Activated T-cell treated with anti-CD3 and anti-CD28 coated beads, Interleukin-2, amount 50 U/mL, for 48 hours (primary cell): ENCODE measurements at places on chromosomes 7 and 10.
A peak's percentile ranks its signal among the peaks of the same experiment; 100 is the strongest.

GRCh38 chr7:102432442-102433218, 745 bp upstream of the ORAI2 start:
- peak; percentile 46 for DNase-seq

- no peak for DNase-seq
Measured at GRCh38 chr7:479115-479947, 40.3 kb downstream of the PDGFA start.

- DNase-seq: no peak
Measured at GRCh38 chr10:70774810-70775678, 10.1 kb downstream of the TBATA start.

GRCh38 chr10:16816171-16816570, 1.1 kb downstream of the RSU1 start:
- no peak for DNase-seq

GRCh38 chr10:50586740-50587088, 37.0 kb downstream of the SGMS1 start:
- no peak for DNase-seq

- DNase-seq: no peak
Measured at GRCh38 chr10:35000936-35001335, 89.2 kb downstream of the CUL2 start.

DNA sequence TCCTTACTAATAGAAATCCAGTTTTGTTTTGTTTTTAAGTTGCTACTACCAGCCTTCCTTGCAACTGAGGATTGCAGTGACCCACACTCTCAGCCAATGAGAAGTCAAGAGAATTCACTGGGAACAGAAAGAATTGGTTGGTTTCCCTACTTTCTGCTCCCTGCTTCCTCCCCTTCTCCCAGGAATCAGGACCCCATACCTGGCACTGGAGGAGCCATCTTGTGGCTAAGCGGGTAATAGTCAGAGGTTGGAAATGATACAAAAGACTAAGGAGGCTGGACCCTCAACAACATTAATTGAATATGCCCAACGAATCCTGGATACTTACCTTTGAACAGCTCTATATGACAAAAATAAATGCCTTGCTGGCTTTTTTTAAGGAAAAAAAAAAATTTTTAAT, 6.3 kb downstream of the TMEM176A start:
- DNase-seq: no peak

DNA sequence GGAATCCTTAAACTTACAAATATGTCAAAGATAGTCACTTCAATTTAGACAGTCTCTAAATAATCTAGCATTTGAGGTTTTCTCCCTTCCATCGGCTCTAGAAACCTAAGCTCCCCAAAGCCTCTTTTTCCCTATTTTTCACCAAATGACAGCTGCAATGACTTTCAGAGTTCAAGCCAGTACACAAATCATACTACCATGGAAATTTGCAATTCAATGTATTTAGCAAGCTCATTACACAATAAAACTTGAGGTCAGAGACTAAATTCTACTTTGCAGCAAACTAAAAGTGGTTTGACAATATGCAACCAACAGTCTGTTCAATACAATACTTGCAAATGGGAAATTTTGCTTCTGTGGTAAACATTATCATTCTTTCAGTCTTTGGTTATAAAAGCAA, 80.3 kb downstream of the SKIDA1 start:
- no peak for DNase-seq

GRCh38 chr7:151804756-151805155, 72.2 kb downstream of the PRKAG2 start:
- no peak for DNase-seq

GRCh38 chr10:36903040-36903439, 222.4 kb upstream of the ANKRD30A start:
- no peak for DNase-seq

DNA sequence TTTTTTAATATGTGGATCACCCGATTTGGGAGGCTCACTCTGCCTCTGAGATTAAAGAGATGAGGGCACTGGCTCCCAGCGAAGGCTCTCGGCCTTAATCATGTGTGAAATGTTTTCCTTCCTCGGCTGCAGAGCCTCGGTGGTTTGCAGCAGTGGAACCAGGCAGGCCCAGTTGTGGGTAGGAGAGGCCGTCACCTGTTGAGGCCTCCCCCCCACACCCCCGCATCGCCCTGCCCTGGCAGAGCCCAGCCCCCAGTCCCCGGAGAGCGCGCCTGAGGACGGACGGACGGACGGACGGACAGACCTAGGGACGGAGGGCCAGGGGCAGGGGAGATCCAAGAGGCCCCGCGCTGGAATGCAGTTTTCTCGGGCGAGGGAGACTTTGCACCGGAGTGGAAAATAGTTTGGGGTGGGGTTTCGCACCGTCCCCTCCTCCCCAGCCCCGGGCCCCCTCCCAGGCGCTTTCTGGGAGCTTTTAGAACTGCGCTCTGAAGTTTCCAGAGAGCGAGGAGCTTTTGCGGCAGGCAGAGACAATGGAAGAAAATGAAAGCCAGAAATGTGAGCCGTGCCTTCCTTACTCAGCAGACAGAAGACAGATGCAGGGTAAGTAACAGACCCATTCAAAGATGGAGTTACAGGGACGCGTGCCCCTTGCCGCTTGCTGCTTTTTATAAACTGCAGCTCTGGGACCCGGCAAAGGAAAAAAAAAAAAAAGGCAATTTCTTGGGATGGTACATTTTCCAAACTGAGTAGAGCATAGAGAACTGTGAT, at the start of gene KIAA1217:
KIAA1217 (plus strand) TSS at position 478 of the 771 bp plus-strand sequence; CDS start at position 534, 56 bp downstream.
- peak; percentile 20 for DNase-seq

DNA sequence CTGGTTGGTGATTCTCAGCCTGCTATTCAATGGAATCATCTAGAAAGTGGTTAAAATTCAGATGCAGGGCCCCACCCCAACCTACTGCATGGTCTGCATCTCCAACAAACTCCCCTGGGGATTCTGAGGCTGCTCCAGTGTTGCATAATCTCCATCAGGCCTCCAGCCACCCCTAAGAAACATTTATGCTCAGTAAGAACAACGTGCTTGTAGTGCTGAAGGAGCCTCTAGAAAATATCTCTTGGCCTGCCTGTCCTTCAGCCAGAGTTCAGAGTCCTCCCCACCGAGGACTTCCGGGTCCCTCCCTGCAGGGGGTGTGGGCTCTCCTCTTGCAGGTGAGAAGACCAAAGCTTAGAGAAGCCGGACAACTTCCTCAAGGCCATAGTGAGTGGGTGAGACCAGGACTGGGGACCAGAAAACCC, 159.8 kb downstream of the SH3PXD2A start:
- no peak for DNase-seq

- no peak for DNase-seq
Measured at GRCh38 chr7:90396420-90396819, 6.8 kb upstream of the CLDN12 start.

GRCh38 chr10:103812004-103812403, 43.4 kb downstream of the SH3PXD2A start:
- DNase-seq: no peak
